ENCODE measurements at places on chromosomes 7 and 10. TPM values are rescaled to one million over a fixed set of nuclear protein-coding genes. Genes with fewer than 3 reads are reported as not detected.
A peak's percentile ranks its signal among the peaks of the same experiment; 100 is the strongest.

The DYNC1I1 gene
- total RNA-seq: 2.4 TPM

The SGMS1 gene
- 101 TPM for total RNA-seq

GRCh38 chr7:84971360-84971759 is 215.5 kb downstream of the SEMA3D start:
- no peak for DNase-seq
- no peaks in the 10 kb centered on the region for H3K4me1 ChIP-seq
- H3K4me3 ChIP-seq: no peak overlapping the region
- H3K27ac ChIP-seq: no peak overlapping the region

GRCh38 chr10:74406006-74406405 is 255.0 kb downstream of the ADK start:
- no peaks in the 10 kb centered on the region for H3K36me3 ChIP-seq
- H3K27ac ChIP-seq: no peak overlapping the region
- H3K4me1 ChIP-seq: no peaks in the 10 kb centered on the region
- no peak overlapping the region for H3K4me3 ChIP-seq
- no peaks in the 10 kb centered on the region for H3K27me3 ChIP-seq

DNA sequence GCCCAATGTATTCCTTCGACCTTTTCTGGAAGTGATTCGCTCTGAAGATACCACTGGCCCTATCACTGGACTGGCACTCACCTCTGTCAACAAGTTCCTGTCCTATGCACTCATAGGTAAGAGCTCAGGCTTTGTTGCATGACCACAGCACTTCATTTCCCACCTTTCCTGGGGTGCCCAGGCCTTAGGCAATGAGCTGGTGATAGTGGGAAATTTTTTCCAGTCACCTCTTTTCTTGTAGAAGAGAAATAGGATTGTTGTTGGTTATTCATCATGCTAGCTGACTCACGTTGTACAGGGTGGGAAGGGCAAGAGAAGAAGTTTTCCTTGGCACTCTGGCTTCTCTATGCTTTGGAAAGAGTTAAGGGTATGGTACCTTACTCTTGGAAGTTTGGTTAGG is 51.4 kb upstream of the NFKB2 start:
- no peaks in the 10 kb centered on the region for H3K27me3 ChIP-seq
- no peak overlapping the region for H3K4me3 ChIP-seq
- H3K27ac ChIP-seq: no peak overlapping the region
- peaks cover 10% of the 10 kb centered on the region for H3K4me1 ChIP-seq

The FEZF1 gene
- 0.14 TPM for total RNA-seq

The NRCAM gene
- total RNA-seq: 143 TPM

GRCh38 chr10:78408671-78409472 is 375.2 kb downstream of the RPS24 start:
- no peaks in the 10 kb centered on the region for H3K36me3 ChIP-seq
- H3K27me3 ChIP-seq: no peaks in the 10 kb centered on the region
- no peaks in the 10 kb centered on the region for H3K4me1 ChIP-seq
- DNase-seq: peak; percentile 87
- H3K27ac ChIP-seq: no peak overlapping the region
- H3K4me3 ChIP-seq: no peak overlapping the region

The RNF32 gene
- 0.81 TPM for total RNA-seq

- H3K27ac ChIP-seq: no peak overlapping the region
- no peaks in the 10 kb centered on the region for H3K27me3 ChIP-seq
- H3K4me3 ChIP-seq: no peak overlapping the region
- no peaks in the 10 kb centered on the region for H3K36me3 ChIP-seq
Observed at GRCh38 chr10:117003336-117003735, 1.7 kb downstream of the SHTN1 start.

DNA sequence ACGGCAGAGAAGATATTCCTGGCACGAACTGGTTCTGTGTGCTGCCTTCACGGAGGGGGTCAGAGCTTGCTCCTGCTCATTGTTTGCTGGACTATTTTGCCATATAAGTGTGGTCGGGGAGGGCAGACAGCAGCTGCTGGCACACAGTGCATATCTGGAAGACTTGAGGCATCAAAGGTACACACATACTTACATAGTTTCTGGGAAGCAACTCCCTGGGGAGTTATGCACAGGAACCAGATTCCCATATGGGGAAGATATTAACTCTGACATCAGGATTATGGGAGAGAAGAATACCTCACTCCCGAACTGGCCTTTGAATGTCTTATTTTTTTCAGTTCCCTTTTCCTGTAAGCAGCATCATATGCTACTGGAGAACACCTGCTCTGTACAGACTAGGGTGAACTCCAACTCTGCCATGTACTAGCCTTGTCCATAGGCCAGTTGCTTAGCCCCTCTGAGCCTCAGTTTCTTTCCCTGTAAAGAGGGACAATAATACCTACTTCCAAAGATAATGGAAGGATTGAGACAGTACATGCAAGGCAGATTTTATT is 41.5 kb downstream of the LGI1 start:
- H3K4me1 ChIP-seq: no peaks in the 10 kb centered on the region
- no peaks in the 10 kb centered on the region for H3K27me3 ChIP-seq
- H3K36me3 ChIP-seq: no peaks in the 10 kb centered on the region
- no peak for DNase-seq

DNA sequence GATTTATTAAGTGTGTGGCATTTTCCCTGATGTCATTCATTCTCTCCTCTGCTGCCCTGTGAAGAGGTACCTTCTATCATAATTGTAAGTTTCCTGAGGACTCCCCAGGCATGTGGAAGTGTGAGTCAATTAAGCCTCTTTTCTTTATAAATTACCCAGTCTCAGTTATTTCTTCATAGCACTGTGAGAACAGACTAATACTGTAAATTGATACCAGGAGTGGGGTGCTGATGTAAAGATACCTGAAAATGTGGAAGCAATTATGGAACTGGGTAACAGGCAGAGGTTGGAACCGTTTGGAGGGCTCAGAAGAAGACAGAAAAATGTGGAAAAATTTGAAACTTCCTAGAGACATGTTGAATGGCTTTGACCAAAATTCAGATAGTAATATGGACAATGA is 711.8 kb upstream of the GRM3 start:
- no peaks in the 10 kb centered on the region for H3K4me1 ChIP-seq
- H3K4me3 ChIP-seq: no peak overlapping the region
- no peak for DNase-seq
- H3K27me3 ChIP-seq: no peaks in the 10 kb centered on the region

The FAM237B gene
- total RNA-seq: not detected

The OR13A1 gene
- not detected for total RNA-seq
